ENCODE measurements at places on chromosomes 5 and 9. TPM values are rescaled to one million over a fixed set of nuclear protein-coding genes. Genes with fewer than 3 reads are reported as not detected.

The POC5 gene
- total RNA-seq: 14.4 TPM

The VLDLR gene
- total RNA-seq: 0.92 TPM

The RUSC2 gene
- not detected for total RNA-seq

The MELK gene
- 36.6 TPM for total RNA-seq

The ZNF462 gene
- total RNA-seq: 3.2 TPM

The PTGER4 gene
- total RNA-seq: 1.9 TPM

The PCDHA1 gene
- not detected for total RNA-seq

The IL4 gene
- total RNA-seq: not detected

The KCTD16 gene
- total RNA-seq: 0.19 TPM

The C9orf50 gene
- not detected for total RNA-seq

The PTPRD gene
- 0.05 TPM for total RNA-seq

The APBA1 gene
- total RNA-seq: not detected

The ADRB2 gene
- total RNA-seq: 0.11 TPM

The PIP5K1B gene
- 14.5 TPM for total RNA-seq

- no peak for DNase-seq
Observed at GRCh38 chr5:67773411-67774266, 441.9 kb upstream of the PIK3R1 start.

GRCh38 chr9:83656032-83656680 lies 33.2 kb downstream of the IDNK start:
- peak; percentile 37 for DNase-seq

DNA sequence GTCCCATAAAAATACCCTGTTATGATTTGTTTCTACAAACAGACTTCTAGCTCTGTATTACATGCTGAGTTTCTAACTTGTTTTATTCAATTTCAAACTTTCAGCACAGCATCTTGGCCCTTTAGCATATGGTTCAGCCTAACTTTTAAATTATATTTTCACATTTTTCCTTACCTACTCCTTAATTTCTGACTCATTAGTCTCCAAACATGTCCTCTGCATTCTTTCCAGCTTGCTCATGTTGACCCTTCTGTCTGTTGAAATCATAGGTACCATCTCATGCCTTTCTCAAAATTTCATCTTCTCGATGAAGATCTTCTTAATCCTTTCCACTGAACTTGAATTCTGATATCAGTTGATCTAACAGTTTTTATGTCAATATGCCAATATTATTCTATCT lies 200.9 kb upstream of the RIOK2 start:
- no peak for DNase-seq

DNA sequence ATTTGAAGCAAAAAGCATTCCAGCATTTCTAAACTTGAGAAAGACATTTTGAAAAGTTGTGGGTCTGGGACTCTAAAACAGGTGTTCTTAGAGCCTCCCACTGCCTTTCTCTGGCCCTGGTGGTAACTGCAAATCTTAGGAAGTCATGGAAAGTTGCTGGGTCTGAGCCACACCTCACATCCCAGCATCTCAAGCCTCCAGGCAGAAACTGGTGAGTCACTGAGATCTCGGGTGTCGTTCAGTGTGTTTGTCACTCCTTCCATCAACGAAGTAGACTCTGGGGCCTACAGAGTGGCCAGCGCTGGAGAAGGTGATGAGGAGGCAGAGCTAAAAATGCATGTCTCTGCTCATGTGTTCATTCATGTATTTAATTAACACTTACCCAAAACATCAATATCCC lies 59.6 kb upstream of the C5orf58 start:
- no peak for DNase-seq

DNA sequence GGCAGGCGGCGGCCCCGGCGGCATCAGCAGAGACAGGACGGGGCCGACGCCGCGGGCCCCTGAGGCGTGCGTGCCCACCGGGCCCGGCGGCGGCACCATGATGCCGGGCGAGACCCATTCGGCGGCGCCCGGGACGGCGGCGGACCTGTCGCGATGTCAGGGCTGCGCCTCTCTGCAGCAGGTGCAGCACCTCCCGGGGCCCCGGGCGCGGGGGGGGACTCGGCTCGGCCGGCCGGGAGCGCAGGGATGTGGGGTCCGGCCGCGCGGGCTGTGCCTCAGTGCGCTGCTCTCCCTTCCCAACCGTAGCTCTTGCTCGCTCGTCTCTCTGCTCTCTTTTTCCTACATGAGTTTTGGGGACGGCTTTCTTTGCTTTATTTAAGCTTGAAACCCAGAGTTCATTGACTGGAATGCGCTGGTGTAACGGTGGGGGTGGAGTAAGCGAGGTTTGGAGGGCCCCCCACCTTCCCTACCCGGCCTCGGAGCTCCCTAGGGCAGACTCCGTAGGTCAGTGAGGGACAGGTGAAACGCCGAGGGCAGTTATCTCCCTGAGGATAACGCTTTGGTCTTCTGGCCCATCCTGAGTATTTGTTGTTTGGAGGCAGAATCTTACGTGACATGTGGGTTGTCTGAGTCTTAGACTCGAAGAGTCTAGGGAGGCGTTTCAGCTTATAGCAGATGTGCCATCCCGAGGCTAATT lies 490 bp downstream of the ICE1 start:
- DNase-seq: no peak

GRCh38 chr5:67310169-67310568 lies 113.6 kb upstream of the CD180 start:
- DNase-seq: no peak

GRCh38 chr9:131630205-131630831 lies 85.0 kb downstream of the PRRT1B start:
- peak; percentile 75 for DNase-seq

GRCh38 chr5:111641533-111642233 lies 115.3 kb downstream of the NREP start:
- no peak for DNase-seq

- DNase-seq: no peak
Observed at GRCh38 chr5:122312591-122313406, 762 bp downstream of the SNCAIP start.

DNA sequence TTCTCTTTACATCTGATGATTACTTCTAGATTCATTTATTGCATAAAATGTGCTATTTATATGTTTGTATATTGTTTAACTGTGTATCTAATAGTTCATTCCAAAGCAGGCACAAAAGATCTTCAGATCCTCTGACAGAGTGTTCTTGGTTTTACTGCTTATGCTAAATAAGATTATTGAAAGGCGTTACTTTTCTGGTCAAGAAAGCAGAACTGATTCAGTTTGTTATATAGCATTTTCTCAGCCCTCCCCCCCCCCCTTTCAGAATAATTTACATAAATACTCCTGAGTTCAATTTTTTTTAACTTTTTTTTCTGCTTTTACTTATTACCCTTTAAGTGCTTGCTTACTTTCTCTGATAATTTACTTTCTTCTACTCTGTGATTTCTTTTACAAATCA lies 15.4 kb downstream of the CDC42SE2 start:
- no peak for DNase-seq

DNA sequence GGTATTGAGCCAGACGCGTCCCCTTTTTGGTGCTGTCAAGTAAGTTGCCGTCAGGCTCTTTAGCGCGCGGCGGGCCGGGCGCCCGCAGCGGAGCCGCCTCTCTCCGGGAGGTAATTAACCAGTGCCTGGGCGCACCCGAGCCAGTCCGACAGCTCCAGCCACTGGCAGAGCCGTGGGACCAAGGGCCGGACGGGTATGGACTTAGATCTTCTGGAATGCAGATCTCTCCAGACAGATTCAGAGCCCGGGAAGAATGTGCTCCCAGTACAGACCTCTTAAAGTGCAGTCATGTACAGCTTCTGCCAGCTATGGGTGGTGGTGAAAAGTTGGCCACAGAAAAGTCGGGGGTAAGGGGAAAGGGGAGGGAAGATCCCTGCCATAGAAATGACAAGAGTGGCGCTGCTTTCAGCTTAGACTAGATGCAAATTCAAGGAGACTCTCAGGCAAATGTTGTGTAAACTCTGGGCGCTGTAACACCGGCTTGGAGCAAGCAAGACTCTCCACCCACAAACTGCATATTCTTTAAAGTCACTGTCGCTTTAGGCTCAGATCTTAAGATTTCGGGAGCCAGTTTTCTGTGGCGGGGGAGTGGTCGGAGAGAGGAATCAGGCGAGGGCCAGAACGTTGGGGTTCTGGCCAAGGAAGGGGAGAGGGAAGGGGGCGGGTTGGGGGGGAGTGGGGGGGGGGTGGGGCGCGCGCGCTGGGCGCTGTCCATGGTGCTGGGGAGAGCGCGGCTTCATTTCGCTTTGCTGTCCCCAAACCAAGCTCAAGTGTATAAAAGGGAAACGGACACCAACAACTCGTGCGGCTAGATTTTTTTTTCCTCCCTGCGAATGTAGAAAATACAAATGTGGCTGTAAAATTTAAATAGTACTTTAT lies 29.2 kb downstream of the NR2F1 start:
- no peak for DNase-seq

DNA sequence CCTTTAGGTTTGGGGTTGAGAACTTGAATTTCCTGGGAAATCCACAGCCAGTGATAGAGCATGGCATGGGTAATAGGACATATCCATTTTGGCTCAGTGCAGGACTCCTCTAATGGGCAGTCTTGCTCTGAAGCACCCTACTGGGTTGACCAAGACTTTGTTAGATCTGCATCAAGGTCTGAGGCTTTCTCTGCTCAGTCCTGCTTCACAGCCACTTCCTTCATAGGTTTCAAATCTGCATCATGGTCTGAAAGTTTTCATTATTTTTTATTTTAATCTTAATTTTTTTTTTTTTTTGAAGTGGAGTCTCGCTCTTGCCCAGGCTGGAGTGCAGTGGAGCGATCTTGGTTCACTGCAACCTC lies 36.5 kb downstream of the KIF2A start:
- DNase-seq: no peak

- no peak for DNase-seq
Observed at GRCh38 chr5:147439254-147439653, 70.6 kb downstream of the DPYSL3 start.

- no peak for DNase-seq
Observed at GRCh38 chr9:89654025-89654662, 49.3 kb downstream of the GADD45G start.

DNA sequence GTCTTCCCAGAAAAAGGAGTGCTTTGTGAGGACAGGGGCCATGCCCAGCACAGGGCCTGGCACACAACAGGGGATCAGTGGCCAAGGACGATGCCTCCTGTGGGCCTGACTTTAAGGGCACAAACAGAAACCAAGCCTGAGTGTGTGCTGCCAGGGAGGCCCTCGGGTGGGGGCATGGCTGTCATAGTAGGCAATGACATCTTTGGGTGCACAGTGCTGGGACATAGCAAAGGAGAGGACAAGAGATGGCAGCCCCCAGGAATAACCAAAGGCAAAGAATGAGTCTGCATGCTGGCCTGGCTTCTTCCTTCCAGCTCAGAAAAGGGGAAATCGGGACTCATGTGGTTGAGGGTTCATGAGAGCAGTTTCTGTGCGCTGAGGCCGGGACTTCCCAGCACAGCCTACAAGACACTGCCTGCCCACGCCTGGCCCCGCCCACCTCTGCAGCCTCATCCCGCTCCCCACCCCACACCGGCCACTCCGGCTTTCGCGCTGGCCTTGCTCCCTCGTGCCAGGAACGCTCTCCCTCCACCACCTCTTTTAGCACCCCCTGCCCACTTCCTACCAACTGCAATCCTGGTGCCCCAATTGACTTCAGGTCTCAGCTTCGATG lies 13.8 kb upstream of the LHX2 start:
- DNase-seq: peak; percentile 81

DNA sequence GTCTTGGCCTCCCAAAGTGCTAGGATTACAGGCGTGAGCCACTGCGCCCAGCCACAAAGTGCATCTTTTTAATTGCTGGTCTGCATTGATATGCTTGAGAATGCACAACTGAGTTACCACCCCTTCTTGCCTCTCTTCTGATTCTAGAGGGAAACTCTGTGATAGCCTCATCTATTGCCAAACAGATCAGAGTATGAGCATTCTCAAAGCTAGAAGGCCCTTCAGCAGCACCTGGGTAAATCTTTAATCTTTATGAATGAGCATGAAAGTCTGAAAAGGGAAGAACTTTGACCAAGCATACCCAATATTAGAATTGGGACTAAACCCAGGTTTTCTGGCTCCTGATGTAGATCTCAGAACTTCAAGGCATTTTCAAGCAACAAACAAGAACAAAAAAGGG lies 298.3 kb upstream of the TNC start:
- DNase-seq: peak; percentile 33

DNA sequence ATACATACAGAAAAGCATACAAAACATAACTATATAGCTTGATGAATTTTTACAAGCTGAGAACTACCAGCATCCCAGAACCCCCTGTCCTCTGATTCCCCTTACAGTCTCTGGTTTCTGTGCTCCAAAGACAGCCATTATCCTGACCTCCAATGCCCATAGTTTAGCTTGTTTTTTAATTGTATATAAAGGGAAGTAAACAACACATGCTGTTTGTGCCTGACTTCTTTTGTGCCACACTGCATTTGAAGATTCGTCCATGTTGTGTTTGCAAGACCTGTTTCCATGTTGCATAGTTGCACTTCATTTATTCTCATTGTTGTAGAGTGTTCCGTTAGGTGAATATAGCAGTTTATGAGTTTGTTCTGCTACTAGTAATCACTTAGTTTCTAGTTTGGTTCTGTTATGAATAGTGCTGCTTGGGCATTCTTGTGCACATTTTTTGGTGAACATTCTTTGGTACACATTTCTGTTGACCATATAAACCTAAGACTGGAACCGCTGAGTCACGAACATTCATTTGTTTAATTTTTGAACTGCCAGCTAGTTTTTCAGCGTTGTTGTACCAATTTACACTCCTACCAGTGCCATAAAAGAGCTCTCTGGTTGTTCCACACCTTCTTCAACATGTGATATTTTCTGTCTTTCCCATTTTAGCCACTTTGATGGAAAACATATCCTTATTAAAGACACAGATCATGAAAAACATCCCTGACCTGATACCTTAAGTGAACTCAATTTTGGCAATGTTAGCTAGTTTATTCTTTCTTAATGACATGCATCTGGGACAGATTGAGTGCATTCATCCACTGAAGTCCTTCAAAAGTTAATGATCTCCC lies 78.1 kb upstream of the ANXA1 start:
- no peak for DNase-seq

DNA sequence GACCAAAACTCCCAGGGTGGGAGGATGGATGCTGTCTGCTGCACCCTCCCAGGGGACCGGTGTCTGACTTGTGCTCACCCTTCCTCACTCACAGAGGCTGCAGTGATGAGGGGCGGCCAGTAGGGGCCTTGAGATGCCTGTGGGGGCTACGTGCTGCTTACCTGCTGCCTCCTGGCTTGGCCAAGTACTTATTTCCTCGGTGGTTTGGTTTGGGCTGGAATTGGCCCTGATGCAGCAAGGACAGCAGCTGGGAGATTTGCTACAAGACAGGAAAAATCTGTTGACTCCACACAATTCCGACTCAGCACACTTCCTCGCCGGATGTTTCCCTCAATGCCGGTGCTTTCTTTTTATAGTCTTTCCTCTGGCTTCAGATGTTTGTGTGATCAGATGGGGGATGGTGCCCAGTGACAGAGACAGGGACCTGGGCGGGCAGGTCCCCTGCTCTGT lies 6.6 kb downstream of the PCDH12 start:
- DNase-seq: no peak

GRCh38 chr5:122844136-122844909 lies 1.1 kb upstream of the SNX24 start:
- no peak for DNase-seq

DNA sequence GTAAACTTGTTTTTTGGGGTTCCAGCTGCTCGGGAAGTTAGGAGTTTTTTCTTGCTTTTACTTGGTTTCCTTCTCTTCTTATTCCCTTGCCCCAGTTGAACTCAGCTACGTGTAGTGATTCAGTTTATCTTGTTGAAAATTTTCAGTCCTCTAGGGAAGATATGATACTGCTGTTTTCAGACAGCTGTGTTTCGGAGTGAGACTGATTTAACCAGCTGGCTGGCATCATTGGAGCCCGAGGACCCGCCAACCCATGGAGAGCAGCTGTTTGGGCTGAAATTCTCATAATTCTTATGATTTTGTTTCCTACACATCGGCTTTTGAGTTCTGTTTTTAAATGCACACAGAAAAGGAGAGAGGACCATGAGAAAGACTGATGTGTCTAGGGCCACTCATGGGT lies 271.5 kb downstream of the NR3C1 start:
- DNase-seq: no peak

- DNase-seq: no peak
Observed at GRCh38 chr5:137438932-137439331, 60.2 kb downstream of the SPOCK1 start.

All from GM12878 (cell line).